HFFc6 (cell line): ENCODE measurements at places on chromosomes 13 and 19.

DNA sequence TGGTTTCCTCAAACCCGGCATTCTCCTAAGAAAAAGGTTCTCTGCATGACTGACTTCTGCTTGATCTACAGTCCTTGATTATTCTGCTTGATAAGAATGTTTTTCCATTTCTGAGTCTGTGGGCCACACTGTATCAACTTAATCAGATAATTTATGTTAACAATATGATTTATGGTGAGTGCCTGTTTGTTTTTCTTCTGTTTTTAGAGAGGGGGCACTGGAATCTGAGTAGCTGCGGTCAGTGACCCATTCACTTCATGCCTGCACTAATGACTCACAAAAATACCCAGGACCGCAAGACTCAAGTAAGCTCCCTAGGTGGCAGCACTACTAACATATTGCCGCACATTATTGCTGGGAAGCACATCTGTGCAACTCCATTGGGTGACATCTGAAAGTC, 542.3 kb upstream of the ATXN8OS start:
- no peaks in the 10 kb centered on the region for H3K4me1 ChIP-seq
- H3K27ac ChIP-seq: no peak overlapping the region
- H3K4me3 ChIP-seq: no peak overlapping the region
- H3K27me3 ChIP-seq: peaks cover 2% of the 10 kb centered on the region; the same call in 1 of the 2 replicates

GRCh38 chr19:11338569-11339253, 746 bp downstream of the RAB3D start:
- no peak for DNase-seq
- peak overlapping the region; percentile 80 for H3K4me3 ChIP-seq
- peaks cover 10% of the 10 kb centered on the region for H3K4me1 ChIP-seq
- no peak overlapping the region for H3K27ac ChIP-seq

DNA sequence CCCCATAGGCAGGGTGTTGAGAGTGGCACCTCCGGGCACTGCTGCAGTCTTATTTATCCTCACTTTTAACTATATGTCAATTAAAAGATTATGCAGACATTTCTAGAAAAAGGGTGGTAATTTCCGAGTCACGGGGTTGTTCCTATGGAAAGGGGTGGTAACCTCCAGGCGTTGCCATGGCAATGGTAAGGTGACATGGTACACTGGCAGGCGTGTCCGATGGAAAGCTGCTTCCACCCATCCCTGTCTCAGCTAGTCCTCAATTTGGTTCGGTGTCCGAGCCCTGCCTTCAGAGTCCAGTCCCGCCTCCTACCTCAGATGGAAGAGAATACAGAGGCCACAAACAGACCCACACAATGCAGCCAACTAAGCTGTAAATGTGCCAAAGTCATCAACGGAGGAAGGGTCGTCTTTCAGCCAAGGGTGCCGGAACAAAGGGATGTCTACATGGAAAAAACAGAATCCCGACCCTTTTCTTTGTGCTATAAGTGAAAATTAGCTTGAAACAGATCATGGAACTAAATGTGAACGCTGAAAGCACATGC, 72.6 kb upstream of the C13orf46 start:
- H3K27me3 ChIP-seq: peaks cover 7% of the 10 kb centered on the region
- no peak overlapping the region for H3K27ac ChIP-seq
- H3K4me3 ChIP-seq: no peak overlapping the region
- peaks cover 36% of the 10 kb centered on the region for H3K36me3 ChIP-seq

DNA sequence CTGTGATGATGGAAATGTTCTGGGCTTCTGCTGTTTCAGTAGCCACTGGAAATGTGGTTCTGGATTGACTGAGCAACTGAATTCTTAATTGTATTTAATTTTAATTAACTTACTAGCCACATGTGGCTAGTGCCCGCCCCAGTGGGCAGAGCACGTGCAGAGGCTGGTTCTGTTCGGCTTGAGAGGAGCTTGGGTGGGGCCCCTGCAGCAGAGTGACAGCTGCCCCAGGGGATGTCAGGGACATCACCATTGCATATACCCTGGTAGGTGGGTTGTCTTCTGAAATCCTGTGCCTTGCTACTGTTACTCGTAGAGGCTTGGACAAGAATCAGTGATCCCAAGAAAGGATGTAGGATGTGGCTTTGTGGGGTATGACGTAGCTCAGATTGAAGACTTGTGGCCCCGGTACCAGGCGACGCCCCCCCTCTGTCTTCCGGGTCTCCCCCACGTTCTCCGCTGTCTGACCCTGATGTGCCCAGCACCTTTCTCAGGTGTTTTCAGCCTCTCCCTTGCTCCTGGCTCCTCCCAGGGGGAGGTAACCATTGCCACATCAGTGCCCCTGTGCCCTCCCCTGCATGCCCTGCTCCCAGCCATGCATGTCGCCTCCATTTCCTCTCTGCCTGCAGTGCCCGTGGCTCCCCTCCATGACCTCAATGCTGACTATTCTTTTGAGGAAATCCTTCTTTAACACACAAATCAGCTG, 102.6 kb upstream of the RNF113B start:
- H3K36me3 ChIP-seq: no peaks in the 10 kb centered on the region
- peaks cover 23% of the 10 kb centered on the region for H3K4me1 ChIP-seq
- no peak overlapping the region for H3K4me3 ChIP-seq

DNA sequence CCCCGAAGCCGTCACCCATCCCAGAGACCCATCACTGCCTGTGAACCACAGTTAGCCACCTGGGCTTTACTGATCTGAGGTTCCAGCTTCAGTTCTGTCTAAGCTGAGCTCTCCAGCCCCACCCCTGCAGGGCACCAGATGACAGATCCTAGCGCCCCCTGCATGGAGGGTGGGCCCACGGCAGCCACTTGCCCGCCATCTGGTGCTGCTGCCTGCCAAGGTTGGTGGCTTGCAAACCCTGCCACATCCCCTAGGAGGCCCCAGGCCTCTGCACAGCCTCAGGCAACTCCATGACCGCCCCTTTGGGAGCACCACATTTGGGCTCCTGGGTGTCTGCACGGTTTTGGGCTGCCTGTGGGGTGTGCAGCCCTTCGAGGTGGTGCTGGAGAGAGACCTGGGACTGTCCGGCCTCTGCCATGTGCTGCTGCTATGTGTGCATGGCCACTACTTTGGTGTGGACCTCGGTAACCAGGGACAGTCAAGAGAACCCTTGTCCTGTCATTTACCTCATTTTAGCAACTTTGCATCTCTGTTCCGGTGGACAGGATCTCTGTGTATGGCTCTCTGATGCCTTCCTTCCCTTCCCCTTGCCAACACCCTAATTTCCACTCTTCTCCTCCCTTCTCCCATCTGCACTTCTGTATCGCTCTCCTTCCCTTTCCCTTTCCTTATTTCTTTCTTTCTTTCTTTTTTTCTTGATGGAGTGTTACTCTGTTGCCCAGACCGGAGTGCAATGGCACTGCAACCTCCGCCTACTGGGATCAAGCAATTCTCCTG, 17.4 kb upstream of the SDHAF1 start:
- H3K27ac ChIP-seq: no peak overlapping the region
- DNase-seq: no peak
- H3K4me3 ChIP-seq: no peak overlapping the region
- peaks cover 12% of the 10 kb centered on the region for H3K27me3 ChIP-seq
